NCI-H82 (cell line): ENCODE measurements at places on chromosomes 2 and 18.
A peak's percentile ranks its signal among the peaks of the same experiment; 100 is the strongest.

DNA sequence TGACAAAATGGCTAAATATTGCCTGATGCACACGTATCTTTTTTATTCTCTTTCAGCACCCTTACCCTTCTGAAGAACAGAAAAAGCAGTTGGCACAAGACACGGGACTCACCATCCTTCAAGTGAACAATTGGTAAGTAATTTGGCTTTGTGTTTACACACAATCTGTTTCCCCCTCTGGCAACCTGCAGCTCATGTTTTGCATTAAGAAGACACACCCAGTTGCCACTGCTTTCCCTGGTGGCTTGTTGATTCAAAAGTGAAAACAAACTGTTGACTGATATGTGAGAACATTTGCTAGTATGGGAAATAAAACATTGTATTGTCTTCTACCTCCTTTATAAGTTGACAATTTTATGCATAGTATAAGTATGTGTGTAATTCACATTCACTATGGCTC lies 113.0 kb downstream of the MEIS1 start:
- DNase-seq: peak; percentile 88

GRCh38 chr2:202763916-202764315 lies 107.7 kb downstream of the ICA1L start:
- DNase-seq: no peak

GRCh38 chr18:72652990-72653593 lies 109.0 kb upstream of the CBLN2 start:
- peak; percentile 26 for DNase-seq

GRCh38 chr2:2142345-2142744 lies 188.7 kb downstream of the MYT1L start:
- DNase-seq: peak; percentile 10

DNA sequence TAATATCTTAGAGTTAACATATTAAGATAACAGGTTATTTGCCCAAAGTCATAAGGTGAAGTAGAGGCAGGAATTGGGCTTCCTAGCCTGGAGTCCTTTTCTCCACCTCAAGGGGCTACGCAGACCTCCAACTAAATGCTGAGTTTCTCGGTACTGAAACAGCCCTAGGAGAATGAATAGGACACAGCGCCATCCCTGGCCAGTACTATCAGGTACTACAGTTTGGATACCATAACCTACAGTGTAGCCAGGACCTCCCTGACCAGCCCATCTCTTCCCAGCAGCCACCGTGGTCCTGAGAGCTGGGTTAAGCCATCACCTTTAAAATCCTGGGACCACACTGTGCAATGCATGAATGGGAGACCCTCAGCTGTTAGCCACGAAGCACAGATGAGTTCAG lies 15.7 kb downstream of the CASP8 start:
- peak; percentile 17 for DNase-seq

DNA sequence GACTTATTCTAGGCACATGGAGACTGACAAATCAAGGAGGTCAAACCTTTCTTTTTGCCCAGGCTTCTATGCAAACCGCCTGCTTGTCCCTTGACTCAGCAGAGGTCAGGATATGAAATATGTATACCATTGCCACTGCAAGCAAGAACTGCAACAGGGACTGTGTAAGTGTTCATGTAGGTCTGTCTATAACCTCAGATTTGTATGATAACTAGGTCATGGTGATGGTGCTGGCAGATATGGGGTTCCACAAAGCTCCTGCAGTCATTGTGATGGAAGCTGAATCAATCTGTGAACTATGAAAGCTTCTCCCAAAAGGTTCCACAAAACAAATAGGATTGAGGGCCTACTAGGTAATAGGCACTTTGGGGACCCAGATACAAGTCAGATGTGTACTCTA lies 316.3 kb downstream of the CLIP4 start:
- no peak for DNase-seq

GRCh38 chr18:36499938-36500337 lies 202.4 kb downstream of the FHOD3 start:
- DNase-seq: no peak

DNA sequence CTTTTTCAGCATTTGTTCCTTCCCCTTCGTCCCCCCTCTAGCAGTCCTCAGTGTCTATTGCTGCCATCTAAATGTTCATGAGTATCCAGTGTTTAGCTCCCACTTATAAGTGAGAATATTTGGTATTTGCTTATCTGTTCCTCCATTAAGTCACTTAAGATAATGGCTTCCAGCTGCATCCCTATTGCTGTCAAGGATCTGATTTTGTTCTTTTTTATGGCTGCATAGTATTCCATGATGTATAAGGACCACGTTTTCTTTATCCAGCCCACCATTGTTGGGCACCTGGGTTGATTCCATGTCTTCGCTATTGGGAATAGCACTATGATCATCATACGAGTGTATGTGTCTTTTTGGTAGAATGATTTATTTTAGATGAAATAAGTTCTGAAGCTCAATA lies 166.9 kb upstream of the NCK2 start:
- DNase-seq: no peak

GRCh38 chr2:6641956-6642355 lies 223.8 kb downstream of the CMPK2 start:
- peak; percentile 68 for DNase-seq

GRCh38 chr2:191189112-191189635 lies 38.4 kb upstream of the STAT4 start:
- DNase-seq: no peak

DNA sequence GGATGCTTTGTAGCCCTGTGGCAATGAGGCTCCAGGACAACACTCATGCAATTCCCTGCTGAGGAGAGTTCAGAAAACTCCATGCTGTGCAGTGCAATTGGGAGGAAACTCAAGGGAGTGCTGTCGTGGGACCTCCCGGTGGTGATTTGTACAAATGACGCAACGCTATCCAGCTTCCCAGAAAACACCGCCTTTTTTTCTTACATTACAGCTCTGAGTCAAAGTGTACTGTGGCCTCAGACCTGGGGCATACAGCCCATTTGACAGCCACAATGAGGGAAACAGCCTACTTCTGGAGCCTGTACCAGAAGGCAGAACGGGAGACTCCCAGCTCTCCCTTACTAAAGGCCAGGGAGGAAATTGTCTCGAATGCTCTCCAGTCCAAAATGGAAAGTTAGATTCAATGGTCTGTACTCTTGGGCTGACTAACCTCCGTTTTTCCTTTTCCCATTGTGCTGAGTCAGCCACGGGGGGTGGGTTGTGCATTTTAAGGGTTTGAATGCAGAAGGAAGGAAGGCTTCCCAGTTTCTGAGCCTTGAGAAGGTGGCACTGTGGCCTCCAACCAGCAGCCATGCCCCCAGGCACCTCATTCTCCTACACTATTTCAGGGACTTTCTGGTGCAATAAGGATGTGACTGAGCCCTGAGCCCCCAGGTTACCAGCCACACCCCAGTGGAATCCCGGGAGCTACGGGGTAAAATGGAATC lies 16.4 kb upstream of the CYP1B1 start:
- DNase-seq: no peak

- peak; percentile 89 for DNase-seq
Observed at GRCh38 chr2:216698895-216699294, 3.5 kb upstream of the IGFBP5 start.

DNA sequence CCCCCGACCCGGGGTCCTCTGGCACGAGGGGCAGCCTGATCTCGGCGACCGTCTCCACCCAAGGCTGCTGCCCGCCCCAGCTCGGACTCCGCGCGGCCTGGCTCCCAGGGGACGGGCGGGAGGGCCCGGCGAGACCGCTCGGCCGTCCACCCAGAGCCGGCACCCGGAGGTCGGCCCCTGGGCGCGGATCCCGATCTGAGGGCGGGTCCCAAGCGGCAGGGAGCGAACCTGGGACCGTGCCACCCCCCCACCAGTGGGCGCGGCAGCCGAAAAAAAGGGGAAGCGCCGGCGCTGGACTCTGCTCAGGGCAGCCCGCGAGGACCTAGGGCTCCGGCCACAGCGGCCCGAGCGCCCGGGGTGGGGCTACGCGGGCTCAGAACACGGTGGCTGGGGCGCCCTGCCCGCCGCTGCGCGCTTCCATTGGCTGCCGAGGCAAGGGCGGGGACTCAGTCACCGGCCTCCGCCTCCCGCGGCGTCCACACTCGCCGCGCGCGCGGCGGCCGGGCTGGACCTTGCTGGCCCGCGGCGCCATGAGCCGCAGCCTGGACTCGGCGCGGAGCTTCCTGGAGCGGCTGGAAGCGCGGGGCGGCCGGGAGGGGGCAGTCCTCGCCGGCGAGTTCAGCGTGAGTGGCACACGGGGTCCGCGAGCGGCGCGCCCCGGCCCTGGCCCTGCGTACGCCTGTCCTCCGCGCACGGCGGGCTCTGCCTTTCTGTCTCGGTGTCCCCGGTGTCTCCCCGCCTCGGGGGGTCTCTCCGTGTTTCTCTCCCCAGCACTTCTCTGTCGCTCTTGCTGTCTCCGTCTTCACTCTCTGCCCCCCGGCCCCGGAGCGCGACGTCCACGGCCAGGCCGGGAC lies at the start of gene PTPN18:
Gene PTPN18 (plus strand): TSS at position 479 of the 854 bp plus-strand sequence. CDS start 52 bp downstream, at position 531.
- DNase-seq: peak; percentile 85

DNA sequence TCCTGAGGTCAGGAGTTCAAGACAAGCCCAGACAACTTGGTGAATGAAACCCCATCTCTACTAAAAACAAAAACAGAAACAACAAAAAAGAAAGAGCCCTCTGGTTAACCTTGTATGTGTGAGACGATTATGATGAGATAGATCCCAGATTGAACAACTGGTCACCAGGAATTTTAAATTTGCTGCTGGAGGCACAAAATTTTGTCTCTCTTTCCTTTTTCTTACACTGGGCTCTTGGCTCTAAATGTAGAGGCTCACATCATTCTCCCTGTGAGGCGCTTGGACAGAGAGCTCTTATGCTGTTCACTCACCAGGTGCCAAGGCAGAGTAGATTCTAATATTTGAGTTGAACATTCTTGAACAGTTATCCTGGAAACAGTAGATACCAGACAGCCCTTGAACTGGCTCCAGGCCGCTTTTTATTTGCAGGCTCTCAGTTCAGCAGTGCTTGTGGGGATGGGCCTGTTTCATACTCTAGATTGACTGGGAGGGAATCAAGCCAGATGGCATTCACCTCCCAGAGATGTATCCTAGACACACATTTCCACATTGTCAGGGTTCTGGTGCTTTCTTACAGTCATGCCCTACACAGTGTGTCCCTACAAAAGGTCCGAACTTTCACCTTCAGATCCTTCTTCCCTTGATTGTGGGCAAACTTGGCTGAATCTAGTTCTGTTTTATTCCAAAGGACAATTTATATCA lies 1159.6 kb downstream of the RPIA start:
- no peak for DNase-seq

GRCh38 chr2:65393743-65394422 lies 38.5 kb downstream of the SPRED2 start:
- DNase-seq: no peak

GRCh38 chr2:128752691-128753263 lies 434.1 kb upstream of the HS6ST1 start:
- DNase-seq: no peak

DNA sequence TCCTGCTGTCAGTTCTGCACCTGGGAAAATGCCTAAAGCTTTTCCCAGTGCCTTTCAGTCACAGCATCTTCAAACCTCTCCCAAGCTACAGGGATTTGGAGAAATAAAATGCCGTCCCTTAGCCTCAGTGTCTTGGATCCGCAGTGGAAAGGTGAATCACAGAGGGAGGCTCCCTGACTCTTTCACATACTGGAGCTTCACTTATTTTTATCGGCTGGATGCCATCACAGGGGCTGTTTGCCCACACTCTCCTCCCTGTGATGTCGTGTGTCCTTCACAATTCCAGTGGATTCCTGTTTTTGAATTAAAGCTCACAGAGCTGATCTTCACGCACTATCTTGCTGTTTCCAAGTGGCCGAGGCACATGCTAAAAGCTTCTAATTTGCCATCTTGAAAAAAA lies 1303.1 kb upstream of the DDX18 start:
- no peak for DNase-seq

- no peak for DNase-seq
Observed at GRCh38 chr18:48841381-48842258, 109.1 kb downstream of the SMAD7 start.

GRCh38 chr2:231189571-231190495 lies 8.6 kb upstream of the ARMC9 start:
- no peak for DNase-seq

DNA sequence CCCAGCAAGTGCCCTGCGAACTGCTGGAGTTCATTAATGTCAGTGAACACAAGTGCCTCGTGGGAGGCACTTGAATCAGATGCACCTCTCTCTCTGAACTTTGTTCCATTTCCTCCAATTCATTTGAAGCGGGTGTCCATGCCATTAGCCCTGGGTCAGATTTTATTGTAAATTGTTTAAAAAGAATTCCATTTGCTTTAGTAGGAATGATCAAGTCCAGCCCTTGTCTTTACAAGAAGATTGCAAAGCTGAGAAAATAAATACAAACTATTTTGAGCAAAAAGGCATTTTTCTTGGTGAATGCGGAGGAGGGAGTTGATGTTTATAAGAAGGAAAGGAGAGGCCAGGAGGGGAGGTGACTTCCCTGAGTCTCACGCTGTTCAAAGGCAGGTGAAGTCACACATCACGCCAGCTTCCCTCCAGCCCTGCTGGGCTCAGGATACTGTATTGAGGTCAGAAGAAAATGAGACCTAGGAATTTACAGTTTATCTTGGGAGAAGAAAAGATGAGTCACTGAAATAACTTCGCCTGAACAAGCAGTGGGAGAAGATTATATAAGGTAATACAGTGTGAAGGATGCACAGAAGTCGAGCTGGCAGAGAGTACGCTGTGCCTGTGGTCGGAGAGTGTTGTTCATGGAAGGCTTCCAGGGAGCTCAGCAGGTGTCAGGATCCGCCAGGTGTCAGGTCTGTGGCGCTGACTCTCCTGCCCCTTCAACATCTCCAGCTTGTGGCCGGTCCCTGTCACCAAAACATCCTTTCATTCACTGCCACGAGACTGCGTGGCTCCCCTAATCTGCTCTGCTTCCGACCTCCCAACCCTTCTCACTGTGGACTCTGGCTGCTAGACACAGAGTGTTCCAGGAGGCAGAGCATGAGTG lies 36.5 kb downstream of the EFR3B start:
- DNase-seq: peak; percentile 10

GRCh38 chr2:35591886-35592285 lies 763.7 kb upstream of the CRIM1 start:
- no peak for DNase-seq

DNA sequence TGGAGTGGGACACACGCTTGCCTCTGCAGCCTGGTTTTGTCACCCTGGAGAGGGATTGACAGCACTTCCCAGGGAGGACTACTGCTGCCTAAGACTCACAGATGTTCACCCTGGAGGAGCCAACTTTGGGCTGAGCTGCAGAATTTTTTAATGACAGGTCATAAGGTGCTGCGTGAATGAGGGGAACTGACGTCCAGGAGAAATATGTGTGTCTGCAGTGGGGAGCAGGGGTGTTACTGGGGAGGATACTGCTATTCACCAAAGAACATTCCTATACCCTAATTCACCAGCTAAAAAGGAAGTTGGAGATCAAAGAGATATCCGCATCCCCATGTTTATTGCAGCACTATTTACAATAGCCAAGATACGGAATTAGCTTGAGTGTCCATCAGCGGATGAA lies 144.4 kb downstream of the MGAT5 start:
- no peak for DNase-seq

GRCh38 chr2:218404351-218405085 lies 4.8 kb downstream of the CTDSP1 start:
- DNase-seq: no peak

- no peak for DNase-seq
Observed at GRCh38 chr2:112634153-112634873, 11.4 kb upstream of the SLC20A1 start.
